ENCODE measurements at places on chromosomes 16 and 17.

- DNase-seq = no peak
Measured at GRCh38 chr17:57735707-57736106, 9.4 kb downstream of the CCDC182 start.

- DNase-seq = no peak
Measured at GRCh38 chr16:54027558-54027957, 259.0 kb downstream of the IRX3 start.

GRCh38 chr16:78034530-78034929 lies 12.2 kb downstream of the CLEC3A start:
- no peak for DNase-seq

DNA sequence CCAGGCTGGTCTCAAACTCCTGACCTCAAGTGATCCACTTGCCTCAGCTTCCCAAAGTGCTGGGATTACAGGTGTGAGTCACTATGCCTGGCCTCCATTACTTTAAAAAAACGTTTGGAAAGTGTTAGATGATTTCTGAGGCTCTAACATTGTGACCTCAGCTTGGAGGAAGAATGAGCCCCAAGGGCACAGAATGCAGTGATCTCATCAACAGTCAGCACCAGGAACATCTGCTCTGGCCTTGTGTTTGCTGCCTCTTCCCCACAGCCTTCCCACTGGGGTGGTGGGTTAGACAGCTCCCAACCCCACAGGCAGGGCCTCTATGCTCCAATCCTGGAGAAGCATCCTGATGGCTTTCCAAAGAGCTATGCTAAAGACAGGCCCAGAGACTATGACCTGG lies 37.7 kb upstream of the SREBF1 start:
- no peak for DNase-seq

DNA sequence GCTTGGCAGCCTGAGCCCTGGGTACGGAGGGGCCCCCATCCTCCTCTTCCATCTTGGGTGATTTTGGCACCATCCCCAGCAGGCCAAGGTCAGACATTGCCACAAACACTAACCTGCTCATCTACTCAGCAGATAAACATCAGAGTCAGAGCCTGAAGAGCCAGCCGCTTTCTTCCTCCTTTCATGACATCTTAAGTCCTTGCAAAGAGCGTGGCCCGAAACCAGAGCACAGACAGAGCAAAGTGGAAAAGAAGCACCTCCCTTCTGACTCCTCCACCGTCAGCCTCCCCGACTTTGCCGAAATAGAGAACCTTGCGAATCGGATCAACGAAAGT lies 60.4 kb upstream of the RPH3AL start:
- DNase-seq = no peak

DNA sequence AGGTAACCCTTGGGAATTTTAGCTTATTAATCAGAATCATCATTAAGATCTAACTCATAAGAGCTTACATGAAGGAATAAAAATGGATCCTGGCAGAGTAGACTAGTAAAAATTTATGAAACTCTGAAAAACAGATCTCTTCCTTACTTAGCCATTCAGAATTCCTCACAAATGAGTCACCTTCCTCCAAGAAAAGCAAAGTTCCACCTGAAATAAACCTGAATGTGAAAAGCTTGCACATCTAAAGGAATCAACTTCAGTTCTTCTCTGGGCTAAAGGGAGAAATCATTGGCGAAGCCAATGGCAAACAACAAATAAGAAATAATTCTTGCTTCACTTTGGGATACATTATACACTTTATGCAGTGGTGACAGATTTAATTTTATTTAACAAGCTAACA lies 22.7 kb downstream of the MYO1D start:
- no peak for DNase-seq

GRCh38 chr16:13402601-13403000 lies 501.2 kb downstream of the SHISA9 start:
- DNase-seq = no peak

GRCh38 chr17:82740906-82741759 lies 5.7 kb downstream of the FN3K start:
- no peak for DNase-seq

DNA sequence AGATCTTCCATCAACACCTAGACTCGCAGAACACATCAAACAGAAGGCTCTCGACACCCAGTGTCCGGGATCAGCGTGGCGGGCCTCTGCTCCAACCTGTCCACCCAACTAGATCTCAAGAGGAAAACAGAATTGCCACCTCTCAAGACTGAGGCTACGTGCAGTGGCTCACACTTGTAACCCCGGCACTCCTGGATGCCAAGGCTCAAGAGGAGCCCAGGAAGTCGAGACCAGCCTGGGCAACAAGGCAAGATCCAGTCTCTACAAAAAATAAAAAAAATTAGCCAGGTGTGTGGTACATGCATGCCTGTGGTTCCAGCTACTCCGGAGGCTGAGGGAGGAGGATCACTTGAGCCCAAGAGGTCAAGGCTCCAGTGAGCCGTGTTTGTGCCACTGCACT lies 132.6 kb downstream of the ZFHX3 start:
- no peak for DNase-seq

GRCh38 chr17:67270416-67270815 lies 25.4 kb upstream of the HELZ start:
- no peak for DNase-seq

- no peak for DNase-seq
Measured at GRCh38 chr17:565521-565920, 149.1 kb downstream of the VPS53 start.

DNA sequence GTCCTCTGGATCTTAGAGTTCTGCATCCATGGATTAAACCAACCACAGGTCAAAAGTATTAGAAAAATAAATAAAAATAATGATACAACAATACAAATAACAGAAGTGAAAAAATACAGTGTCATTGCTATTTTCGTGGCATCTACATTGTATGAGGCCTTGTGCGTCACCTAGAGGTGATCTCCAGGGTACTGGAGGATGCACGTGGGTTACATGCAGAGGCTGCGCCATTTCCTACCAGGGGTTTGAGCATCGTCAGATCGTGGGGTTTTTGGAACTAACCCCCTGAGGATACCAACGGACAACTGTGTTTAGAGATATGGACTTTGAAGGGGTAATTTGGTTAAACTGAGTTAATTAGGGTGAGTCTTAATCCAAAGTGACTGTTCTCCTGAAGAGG lies 224.7 kb downstream of the ENGASE start:
- no peak for DNase-seq

- DNase-seq = no peak
Measured at GRCh38 chr17:54405826-54406225, 494.8 kb upstream of the TOM1L1 start.

GRCh38 chr17:46915596-46915995 lies 7.4 kb upstream of the GOSR2 start:
- no peak for DNase-seq

GRCh38 chr16:8320131-8320530 lies 270.2 kb downstream of the TMEM114 start:
- DNase-seq = no peak

- DNase-seq = no peak
Measured at GRCh38 chr16:970386-970765, 408 bp downstream of the LMF1 start.

GRCh38 chr17:66429680-66430079 lies 127.3 kb downstream of the PRKCA start:
- no peak for DNase-seq

DNA sequence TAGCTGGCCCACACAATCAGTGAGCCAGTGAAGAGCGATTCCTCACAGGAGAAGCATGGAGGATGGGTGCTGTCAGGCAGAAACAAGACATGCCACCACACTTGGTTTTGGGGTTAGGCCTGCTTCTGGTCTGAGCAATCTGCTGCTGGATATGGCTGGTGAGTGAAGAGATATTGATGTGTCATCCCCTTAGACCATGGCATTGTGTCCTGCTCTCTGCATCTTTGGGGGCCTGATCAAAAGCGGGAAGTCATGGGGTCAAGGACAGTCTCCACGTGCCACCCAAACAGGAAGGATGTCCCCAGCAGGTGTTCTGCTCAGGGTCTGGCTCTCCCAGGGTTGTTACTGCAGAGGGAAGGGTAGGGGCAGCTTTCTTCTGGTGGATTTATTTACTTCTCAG lies 140.7 kb downstream of the PRKCB start:
- DNase-seq = no peak

DNA sequence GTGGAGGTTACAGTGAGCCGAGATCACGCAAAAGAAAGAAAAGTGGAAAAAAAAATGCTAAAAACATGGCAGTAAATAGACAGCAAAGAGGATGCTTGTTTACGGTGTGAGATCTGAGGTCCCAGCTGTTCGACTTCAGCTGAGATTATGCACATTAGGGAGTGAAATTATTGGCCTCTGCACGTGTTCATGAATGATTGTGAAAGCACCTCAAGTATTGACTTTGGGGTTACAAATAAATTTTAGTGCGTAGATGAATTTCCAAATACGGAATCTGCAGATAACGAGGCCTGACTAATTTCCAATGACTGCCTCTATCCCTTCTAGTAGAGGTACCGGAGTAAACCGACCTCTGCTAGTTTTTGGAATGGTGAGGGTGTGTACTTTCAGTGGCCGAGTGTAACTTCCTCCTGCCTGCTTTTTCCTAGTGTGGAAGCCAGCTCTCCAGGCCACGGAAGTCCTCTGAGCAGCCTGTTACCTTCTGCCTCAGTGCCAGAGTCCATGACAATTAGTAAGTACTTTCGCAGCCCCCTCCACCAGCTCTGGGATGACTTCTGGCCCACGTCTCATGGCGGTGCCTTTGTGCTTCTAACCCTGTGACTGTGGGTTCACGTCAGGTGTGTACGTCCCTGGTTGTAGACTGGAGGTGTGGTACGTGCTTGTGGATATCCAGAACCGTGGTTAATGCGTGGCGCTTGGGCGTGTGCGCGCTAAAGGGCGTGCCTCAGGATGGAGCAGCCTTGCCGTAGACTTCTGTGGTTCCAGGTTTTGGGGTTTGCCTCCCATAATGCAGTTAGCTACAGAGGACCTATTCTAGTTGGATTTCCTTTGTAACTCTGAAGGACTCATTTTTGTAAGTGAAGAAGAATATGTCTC lies 102.1 kb downstream of the SNX29 start:
- no peak for DNase-seq

GRCh38 chr16:23357761-23358290 lies 55.7 kb downstream of the SCNN1B start:
- no peak for DNase-seq

- DNase-seq = no peak
Measured at GRCh38 chr17:47811709-47812108, 9.9 kb downstream of the OSBPL7 start.

- no peak for DNase-seq
Measured at GRCh38 chr17:77616254-77616731, 342.2 kb upstream of the TNRC6C start.

GRCh38 chr17:79482727-79483521 lies 127.9 kb downstream of the RBFOX3 start:
- no peak for DNase-seq

- DNase-seq = no peak
Measured at GRCh38 chr17:49123061-49123460, 9.5 kb upstream of the B4GALNT2 start.
